ENCODE measurements at places on chromosomes 6 and 20. TPM values are rescaled to one million over a fixed set of nuclear protein-coding genes. Genes with fewer than 3 reads are reported as not detected.

- no peaks in the 10 kb centered on the region for H3K36me3 ChIP-seq
- H3K4me1 ChIP-seq, result no peaks in the 10 kb centered on the region
These were observed 109.8 kb downstream of the SULF2 start for GRCh38 chr20:47675190-47676142.

Gene HLA-DRB1
- polyA plus RNA-seq, result 77.2 TPM

DNA sequence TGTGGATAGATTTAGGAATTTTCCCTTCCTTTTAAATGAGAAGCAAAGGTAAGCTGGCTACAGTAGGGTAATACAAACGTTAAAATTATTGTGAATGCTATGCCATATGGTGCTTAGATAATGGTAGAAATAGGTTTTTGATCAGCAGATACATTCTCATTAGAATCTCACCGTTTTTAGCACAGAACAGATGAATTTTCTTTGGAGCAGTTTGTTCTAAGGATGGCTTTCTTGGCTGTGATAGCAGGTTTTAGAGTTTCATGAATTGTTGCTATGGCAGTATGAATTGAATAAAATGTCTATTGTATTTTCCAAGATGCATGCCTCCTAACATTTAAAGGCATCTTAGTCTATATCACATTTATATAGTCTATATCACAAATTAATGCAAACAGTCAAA, 1394.5 kb downstream of the EPHA7 start:
- H3K4me1 ChIP-seq, result no peaks in the 10 kb centered on the region
- no peak overlapping the region for H3K27ac ChIP-seq
- DNase-seq, result no peak
- H3K27me3 ChIP-seq, result no peaks in the 10 kb centered on the region
- no peaks in the 10 kb centered on the region for H3K36me3 ChIP-seq

- peak; percentile 26 for DNase-seq
- H3K4me1 ChIP-seq, result no peaks in the 10 kb centered on the region
- no peaks in the 10 kb centered on the region for H3K27me3 ChIP-seq
- peak overlapping the region; percentile 40 for H3K27ac ChIP-seq
These were observed 178.8 kb downstream of the SCP2D1 start for GRCh38 chr20:18992418-18992817.

DNA sequence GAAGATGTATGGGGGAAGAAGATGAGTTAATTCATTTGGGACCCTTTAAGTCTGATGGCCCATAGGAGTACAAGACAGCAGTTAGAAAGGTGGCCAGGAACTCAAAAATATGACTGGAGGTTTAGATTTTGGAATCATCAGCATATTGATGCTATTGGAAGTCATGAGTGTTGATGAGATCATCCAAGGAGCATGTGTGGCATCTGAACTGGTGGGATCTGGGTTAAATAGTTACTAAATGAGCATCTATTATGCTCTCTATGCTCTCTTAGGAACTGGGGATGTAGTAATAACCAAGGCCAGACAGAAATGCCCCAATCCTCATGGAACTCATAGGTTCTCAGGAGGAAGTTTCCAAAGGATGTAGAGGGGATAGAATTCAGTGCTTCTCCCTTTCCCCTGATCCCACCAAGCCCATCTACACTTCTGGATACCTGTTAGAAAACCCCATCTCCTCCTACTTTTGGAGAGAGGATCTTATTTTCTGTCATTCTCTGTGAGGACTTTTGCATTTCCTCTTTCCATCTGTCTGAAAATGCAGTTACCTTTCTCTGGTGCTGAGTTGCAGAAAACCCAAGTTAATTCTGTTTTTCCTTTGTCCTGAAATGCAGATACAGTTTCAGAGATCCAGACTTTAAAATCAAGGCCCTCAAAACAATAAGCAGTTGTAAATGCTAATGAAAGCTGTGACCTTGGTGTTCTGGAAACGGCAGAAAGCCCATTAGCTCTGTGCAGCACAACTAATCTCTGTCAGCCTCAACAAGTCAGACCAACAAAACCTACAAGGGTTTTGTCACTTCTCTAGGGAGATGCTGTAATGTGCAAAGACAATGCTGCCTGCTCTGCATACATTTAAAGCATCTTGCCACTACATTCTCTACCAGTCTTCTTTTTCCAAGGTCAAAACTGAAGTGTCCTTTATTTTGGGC, 65.8 kb downstream of the TBC1D7 start:
- no peaks in the 10 kb centered on the region for H3K4me1 ChIP-seq
- H3K4me3 ChIP-seq, result no peak overlapping the region
- no peak overlapping the region for H3K27ac ChIP-seq
- no peak for DNase-seq

GRCh38 chr20:59782986-59783640, 150.3 kb downstream of the SYCP2 start:
- no peaks in the 10 kb centered on the region for H3K27me3 ChIP-seq
- DNase-seq, result peak; percentile 73
- no peak overlapping the region for H3K4me3 ChIP-seq
- H3K4me1 ChIP-seq, result peaks cover 3% of the 10 kb centered on the region
- no peak overlapping the region for H3K27ac ChIP-seq
- no peaks in the 10 kb centered on the region for H3K36me3 ChIP-seq

GRCh38 chr6:47126647-47127391, 84.7 kb upstream of the ADGRF1 start:
- no peaks in the 10 kb centered on the region for H3K27me3 ChIP-seq
- H3K4me3 ChIP-seq, result no peak overlapping the region
- no peaks in the 10 kb centered on the region for H3K36me3 ChIP-seq
